ENCODE measurements at places on chromosomes 3 and 15. TPM values are rescaled to one million over a fixed set of nuclear protein-coding genes. Genes with fewer than 3 reads are reported as not detected.

WNT7A gene
- polyA plus RNA-seq = 0.11 TPM

GASK1A gene
- polyA plus RNA-seq = 5.2 TPM

PLD1 gene
- 0.88 TPM for polyA plus RNA-seq

MINDY4B gene
- polyA plus RNA-seq = not detected

SLC51B gene
- not detected for polyA plus RNA-seq

IMPG2 gene
- 0.03 TPM for polyA plus RNA-seq

BCL2A1 gene
- not detected for polyA plus RNA-seq

TMCO5A gene
- not detected for polyA plus RNA-seq

FAM174B gene
- 10.1 TPM for polyA plus RNA-seq

- no peak within 1 kb of the TSS for H3K4me3 ChIP-seq
- no peaks in the 10 kb centered on the region for H3K4me1 ChIP-seq
- H3K27ac ChIP-seq = no peak within 1 kb of the TSS
- H3K36me3 ChIP-seq = no peaks in the 10 kb centered on the region
- H3K27me3 ChIP-seq = no peaks in the 10 kb centered on the region
Measured at GRCh38 chr3:46353647-46354410, at the start of gene CCR2. TSS of gene CCR2 (plus strand) at chr3:46354111. CDS start at chr3:46357528, 3,417 bp downstream.

GRCh38 chr3:37050282-37050681 is 57.0 kb downstream of the MLH1 start:
- peaks cover 37% of the 10 kb centered on the region for H3K36me3 ChIP-seq
- H3K27me3 ChIP-seq = no peaks in the 10 kb centered on the region
- H3K27ac ChIP-seq = no peak overlapping the region
- no peaks in the 10 kb centered on the region for H3K4me1 ChIP-seq
- no peak overlapping the region for H3K4me3 ChIP-seq

DNA sequence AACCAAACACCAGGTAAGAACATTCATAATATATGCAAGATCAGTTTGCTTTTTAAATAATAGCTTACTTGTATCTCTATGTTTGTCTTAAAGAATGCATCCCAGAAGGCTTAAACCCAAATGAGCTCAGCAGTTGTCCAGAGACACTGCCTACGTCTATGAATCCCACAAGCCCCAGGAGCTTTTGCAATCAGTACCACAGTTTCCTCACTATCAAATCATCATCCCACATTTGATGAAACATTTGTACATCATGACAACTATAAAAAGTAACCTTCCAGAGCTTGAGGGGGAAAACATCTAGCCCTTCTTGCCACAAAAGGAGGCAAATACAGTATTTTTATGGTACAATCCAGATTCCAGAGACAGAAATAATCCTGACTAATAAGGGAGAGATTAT is 63.7 kb downstream of the ATP8B4 start:
- no peaks in the 10 kb centered on the region for H3K4me1 ChIP-seq
- no peaks in the 10 kb centered on the region for H3K27me3 ChIP-seq
- H3K4me3 ChIP-seq = no peak overlapping the region
- no peaks in the 10 kb centered on the region for H3K36me3 ChIP-seq

GRCh38 chr3:123002100-123002748 is 25.3 kb downstream of the SEMA5B start:
- H3K27ac ChIP-seq = no peak overlapping the region
- H3K4me3 ChIP-seq = no peak overlapping the region
- peaks cover 10% of the 10 kb centered on the region for H3K4me1 ChIP-seq

GRCh38 chr3:10616321-10616720 is 110.9 kb upstream of the ATP2B2 start:
- no peak overlapping the region for H3K4me3 ChIP-seq
- DNase-seq = no peak
- no peaks in the 10 kb centered on the region for H3K36me3 ChIP-seq
- no peaks in the 10 kb centered on the region for H3K4me1 ChIP-seq

DNA sequence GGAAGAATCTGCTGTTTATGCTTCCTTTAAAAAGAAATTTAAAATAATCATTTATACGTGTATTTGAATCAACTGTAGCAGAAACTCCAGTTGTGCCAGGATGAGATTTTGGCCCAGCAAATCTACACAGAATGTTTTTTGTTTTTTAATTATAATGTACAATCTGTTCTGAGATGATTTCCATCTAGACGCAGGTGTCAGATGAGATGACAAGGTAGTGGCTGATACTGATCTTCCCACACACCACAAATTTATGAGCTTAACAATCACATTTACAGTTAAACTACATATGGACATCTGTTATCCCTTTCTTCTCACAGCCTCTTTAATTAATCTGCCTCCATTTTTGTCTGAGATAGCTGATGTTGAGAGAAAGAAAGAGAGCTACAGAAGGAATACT is 23.6 kb downstream of the DCLK3 start:
- DNase-seq = no peak
- H3K27me3 ChIP-seq = no peaks in the 10 kb centered on the region
- no peaks in the 10 kb centered on the region for H3K4me1 ChIP-seq
- H3K36me3 ChIP-seq = no peaks in the 10 kb centered on the region
- H3K4me3 ChIP-seq = no peak overlapping the region
- no peak overlapping the region for H3K27ac ChIP-seq

DNA sequence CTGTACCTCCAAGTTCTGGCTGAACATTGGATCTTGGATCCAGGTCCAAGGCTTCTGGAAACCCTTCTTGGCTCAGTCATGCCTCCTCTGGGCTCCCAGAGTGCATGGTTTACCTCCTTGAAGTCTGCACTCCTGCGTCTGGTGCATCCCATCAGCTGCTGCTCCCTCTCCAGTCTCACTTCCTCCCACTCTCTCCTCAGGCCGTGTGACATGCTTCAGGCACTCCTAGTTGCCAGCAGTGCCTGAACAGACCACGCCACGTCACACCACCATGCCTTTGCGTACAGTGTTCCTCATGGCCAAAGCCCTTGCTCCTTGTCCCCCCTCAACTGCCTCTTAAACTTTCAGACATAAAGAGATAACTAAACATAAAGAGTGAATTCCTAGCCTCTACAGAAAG is 5.7 kb downstream of the GPR27 start:
- H3K27ac ChIP-seq = no peak overlapping the region
- no peak for DNase-seq
- no peak overlapping the region for H3K4me3 ChIP-seq
- peaks cover 6% of the 10 kb centered on the region for H3K4me1 ChIP-seq

- H3K27me3 ChIP-seq = no peaks in the 10 kb centered on the region
- H3K4me3 ChIP-seq = no peak overlapping the region
- DNase-seq = peak; percentile 23
- no peaks in the 10 kb centered on the region for H3K36me3 ChIP-seq
Measured at GRCh38 chr15:101042320-101042719, 123.2 kb downstream of the LRRK1 start.

DNA sequence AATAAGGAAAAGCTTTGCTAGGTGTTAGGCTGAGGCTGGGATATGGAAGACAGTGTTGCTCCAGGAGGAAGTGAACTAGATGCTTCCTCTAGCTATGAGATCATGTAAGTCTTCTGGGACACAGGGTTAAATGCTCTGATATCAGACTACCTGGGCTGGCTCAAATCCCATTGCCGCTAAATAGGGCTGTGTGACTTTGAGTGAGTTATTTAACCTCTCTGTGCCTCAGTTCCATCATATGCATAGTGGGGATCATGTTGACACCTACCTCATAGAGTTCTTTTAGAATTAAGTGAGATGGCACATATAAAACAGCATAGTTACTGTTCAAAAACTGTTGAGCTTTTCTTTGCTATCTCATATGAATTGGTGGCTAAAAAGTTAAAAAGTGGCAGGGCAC is 12.6 kb downstream of the RPLP1 start:
- H3K36me3 ChIP-seq = no peaks in the 10 kb centered on the region
- DNase-seq = no peak
- H3K27me3 ChIP-seq = no peaks in the 10 kb centered on the region
- H3K4me3 ChIP-seq = no peak overlapping the region
- peaks cover 2% of the 10 kb centered on the region for H3K4me1 ChIP-seq

GRCh38 chr3:149585401-149585726 is 72.5 kb downstream of the WWTR1 start:
- DNase-seq = no peak
- H3K36me3 ChIP-seq = no peaks in the 10 kb centered on the region
- H3K27ac ChIP-seq = no peak overlapping the region
- H3K4me1 ChIP-seq = peaks cover 6% of the 10 kb centered on the region
- H3K4me3 ChIP-seq = no peak overlapping the region

DNA sequence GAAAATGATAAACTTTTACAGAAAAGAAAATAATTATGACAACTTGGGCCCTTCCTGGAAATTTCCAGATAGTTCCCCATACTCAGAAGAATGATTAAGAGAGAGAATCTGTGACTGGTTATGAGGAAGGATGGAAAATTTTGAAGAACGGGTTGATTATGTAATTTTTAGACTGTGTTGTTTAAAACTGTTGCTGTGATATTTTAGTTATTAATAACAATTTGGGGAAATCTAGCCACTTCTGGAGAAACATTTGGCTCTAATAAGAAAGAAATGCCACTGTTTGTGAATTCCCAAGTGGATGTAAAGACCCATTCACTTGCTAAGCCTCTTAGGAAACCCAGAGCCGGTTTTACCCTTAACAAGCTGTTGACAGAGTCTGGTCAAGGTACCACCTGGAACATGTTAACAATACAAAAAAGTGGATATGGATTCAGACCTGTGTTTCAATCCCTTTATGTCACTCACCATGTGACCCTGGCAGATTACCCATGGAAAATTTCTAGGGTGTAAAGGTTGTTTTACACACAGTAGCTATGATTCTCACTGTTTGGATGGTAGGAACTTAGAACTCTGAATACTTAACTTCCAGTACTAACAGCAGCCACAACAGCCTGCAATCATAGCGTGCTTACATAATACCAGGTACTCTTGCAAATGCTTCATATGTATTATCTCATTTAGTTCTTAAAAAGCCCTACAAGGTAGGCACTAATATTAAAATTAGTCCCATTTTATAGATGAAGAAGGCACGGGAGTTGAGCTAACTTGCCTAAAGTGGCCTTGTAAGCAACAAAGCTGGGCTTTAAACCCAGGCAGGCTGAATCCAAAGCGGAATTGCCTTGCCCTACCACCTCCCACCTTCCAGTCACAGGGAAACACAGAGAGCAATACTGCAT is 32.0 kb downstream of the ZBTB38 start:
- no peak overlapping the region for H3K4me3 ChIP-seq
- H3K27ac ChIP-seq = no peak overlapping the region
- no peaks in the 10 kb centered on the region for H3K36me3 ChIP-seq
- H3K4me1 ChIP-seq = peaks cover 3% of the 10 kb centered on the region
- no peak for DNase-seq
- H3K27me3 ChIP-seq = peaks cover 10% of the 10 kb centered on the region

GRCh38 chr15:38860674-38861073 is 296.1 kb upstream of the RASGRP1 start:
- no peaks in the 10 kb centered on the region for H3K36me3 ChIP-seq
- DNase-seq = no peak
- H3K27ac ChIP-seq = no peak overlapping the region
- no peak overlapping the region for H3K4me3 ChIP-seq
- no peaks in the 10 kb centered on the region for H3K27me3 ChIP-seq
- H3K4me1 ChIP-seq = no peaks in the 10 kb centered on the region

- no peak overlapping the region for H3K27ac ChIP-seq
- DNase-seq = no peak
- no peaks in the 10 kb centered on the region for H3K4me1 ChIP-seq
- H3K4me3 ChIP-seq = no peak overlapping the region
- no peaks in the 10 kb centered on the region for H3K27me3 ChIP-seq
Measured at GRCh38 chr3:24341668-24342067, 153.0 kb downstream of the THRB start.

DNA sequence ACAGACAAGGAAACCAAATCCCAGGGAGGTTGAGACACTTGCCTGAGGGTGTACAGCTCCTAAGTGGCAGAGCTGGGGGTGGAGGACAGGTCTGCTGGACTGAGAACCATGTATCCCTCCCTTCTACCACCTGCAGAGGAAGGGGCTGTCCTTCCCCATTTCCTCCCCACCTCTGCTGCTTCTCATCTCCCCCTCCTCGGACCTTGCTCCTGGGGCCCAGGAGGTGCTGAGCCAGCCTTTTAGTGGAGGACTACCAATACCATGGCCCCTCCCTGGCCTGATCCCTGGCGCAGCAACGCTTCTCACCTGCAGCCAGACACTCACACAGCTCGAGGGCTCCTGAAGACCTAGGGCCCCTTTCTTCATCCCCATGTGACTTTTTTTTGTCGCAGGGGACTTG is 50.4 kb downstream of the IDH2 start:
- H3K4me1 ChIP-seq = no peaks in the 10 kb centered on the region
- no peak overlapping the region for H3K27ac ChIP-seq
- no peaks in the 10 kb centered on the region for H3K27me3 ChIP-seq
- no peak for DNase-seq
- no peak overlapping the region for H3K4me3 ChIP-seq
- H3K36me3 ChIP-seq = no peaks in the 10 kb centered on the region

- no peaks in the 10 kb centered on the region for H3K27me3 ChIP-seq
- no peaks in the 10 kb centered on the region for H3K36me3 ChIP-seq
- no peaks in the 10 kb centered on the region for H3K4me1 ChIP-seq
- no peak for DNase-seq
Measured at GRCh38 chr3:3089017-3089416, 21.2 kb downstream of the IL5RA start.

DNA sequence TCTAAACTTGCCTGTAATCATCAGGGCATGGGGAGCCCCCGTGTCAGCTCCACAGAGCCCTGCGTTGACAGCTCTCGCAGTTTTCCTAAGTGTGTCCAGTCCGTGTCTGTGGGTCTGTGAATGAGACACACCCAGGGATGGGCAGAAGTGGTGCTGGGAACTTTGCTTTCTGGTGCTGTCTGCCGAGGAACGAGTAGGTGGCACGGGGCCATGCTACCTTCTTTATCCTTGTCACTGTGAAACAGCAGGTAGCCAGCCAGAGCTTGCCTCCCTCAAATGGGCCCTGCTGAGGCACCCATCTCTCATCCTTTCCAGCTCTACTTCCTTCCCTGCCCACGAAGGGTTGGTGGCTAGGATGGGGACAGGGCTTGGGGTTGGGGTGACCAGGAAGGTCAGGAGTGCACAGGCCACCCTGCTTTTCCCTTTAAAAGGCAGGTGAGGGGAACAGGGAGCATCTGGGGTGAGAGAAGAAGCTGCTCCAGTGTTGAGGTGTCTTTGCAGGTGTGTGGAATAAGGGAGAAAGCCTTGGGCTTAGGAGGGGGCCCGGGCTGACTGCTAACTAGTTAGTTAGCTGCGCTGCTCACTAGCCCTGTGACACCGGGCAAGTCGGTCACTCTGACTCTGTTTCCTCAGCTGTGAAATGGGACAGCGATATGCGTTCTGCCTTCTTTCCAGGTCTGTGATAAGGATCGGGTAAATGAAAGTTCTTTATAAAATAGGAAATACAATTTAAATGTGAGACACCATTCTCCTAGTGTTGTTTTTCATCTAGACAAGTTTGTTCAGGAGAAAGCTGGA is 27.9 kb downstream of the PDIA5 start:
- H3K4me3 ChIP-seq = no peak overlapping the region
- peaks cover 4% of the 10 kb centered on the region for H3K36me3 ChIP-seq
- no peaks in the 10 kb centered on the region for H3K27me3 ChIP-seq
- peaks cover 26% of the 10 kb centered on the region for H3K4me1 ChIP-seq
- no peak overlapping the region for H3K27ac ChIP-seq

GRCh38 chr3:29655015-29655747 is 374.3 kb downstream of the RBMS3 start:
- H3K4me3 ChIP-seq = no peak overlapping the region
- no peaks in the 10 kb centered on the region for H3K27me3 ChIP-seq
- no peak for DNase-seq
- no peaks in the 10 kb centered on the region for H3K36me3 ChIP-seq

Data from H1 (cell line).